ENCODE measurements at places on chromosomes 4 and X.

GRCh38 chrX:99909946-99910345 lies 500.1 kb downstream of the PCDH19 start:
- DNase-seq: no peak

- DNase-seq: no peak
Observed at GRCh38 chr4:20954541-20954940, 254.3 kb downstream of the PACRGL start.

DNA sequence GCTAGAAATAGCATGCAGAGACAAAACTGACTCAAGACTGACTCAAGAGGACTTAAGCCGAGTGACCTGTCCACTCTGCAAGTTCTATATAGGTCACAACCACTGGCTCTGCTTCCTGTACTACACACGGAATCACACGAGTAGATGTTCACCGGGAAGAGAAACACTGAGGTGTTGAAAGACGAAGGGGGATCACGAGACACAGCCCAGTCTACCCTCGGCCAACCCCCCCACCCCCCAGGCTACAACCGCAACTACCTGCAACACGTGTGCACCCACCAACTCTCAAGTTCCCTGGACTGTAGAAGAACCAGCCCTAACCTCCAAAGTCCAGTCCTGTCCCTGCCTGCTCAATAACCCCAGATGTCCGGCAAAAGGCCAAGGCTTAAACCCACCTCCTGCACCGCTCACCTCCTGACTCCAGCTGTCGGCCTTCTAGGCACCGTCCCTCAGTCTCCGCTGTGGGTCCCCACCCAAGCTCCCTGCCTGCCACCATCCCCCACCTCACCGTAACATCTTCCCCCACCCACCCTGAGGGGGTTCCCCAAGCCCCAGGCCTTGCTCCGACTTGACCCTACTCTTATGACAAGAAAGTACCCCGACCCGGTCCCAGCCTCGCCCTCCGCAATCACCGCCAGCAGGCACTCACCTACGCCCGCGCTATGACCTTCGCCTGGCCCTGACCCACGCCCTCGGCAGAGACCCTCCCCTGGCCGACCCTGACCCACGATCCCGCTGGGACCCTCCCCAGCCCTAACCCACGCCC lies 739 bp downstream of the GAK start:
- DNase-seq: no peak

GRCh38 chr4:173748353-173748752 lies 218.3 kb upstream of the HAND2 start:
- DNase-seq: no peak

GRCh38 chrX:103879339-103879738 lies 47.3 kb upstream of the RAB9B start:
- DNase-seq: no peak

DNA sequence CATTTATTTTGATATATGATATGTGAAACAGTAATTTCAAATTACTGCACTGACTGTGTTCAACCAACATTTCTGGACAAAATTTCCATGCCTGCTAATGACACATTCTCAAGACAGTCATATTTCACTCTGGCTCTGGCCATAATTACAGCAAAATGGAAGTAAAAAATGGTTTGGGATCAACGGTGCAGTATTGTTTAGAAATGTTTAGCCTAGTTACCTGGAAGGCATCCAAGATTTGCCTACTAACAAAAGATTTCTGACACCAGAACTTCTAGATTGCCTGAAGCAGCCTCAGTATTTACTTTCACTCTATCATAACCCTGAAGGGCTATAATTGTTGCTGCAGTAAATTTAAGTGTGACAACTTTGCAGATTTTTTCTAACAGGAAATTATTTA lies 416.3 kb downstream of the PCDH10 start:
- DNase-seq: no peak

GRCh38 chr4:107213410-107213809 lies 177.3 kb upstream of the DKK2 start:
- no peak for DNase-seq

DNA sequence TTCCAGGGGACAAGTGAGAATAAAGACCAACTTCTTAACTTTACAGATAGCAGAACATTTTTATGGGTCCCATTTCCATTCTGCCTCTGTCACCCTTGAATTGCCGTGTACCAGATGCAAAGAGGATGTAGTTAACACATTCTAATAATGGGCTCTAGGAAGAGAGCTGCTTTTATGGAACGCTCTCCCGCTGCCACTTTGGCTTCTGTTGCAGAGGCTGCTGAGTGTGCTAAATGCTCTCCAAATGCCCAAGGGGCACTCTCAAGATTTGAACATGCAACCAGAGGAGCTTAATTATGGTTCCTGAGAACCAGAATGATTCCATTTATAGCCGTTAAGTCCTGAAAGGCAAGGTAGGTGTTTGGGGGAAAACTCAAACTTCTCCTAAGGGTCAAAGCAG lies 28.1 kb upstream of the GPC3 start:
- no peak for DNase-seq

DNA sequence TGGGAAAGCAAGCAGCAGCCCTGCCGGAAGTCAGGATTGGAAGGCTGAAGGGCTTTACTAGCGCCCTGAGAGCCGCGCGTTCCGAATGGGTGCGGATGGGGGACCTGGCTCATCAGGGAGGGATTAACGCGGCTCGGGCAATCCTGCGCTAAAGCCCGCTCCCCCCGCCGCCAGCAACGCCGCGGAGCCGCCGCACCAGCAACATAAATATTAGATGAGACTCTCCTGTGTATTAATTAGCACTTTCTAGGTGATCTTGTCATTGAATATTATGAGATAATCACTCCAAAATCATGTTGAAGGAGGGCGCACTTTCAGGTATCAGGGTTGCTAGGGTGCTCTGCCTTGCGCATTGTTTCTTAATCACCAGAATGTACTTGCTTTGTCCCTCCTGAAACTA lies 357.2 kb upstream of the FAM241A start:
- no peak for DNase-seq

Measured in dorsolateral prefrontal cortex (tissue), 122 donors.